ENCODE measurements at places on chromosomes 6 and 20.

GRCh38 chr6:72869621-72870020 is 247.8 kb downstream of the KCNQ5 start:
- DNase-seq = no peak

- no peak for DNase-seq
Measured at GRCh38 chr20:33450867-33451266, 7.3 kb upstream of the SNTA1 start.

GRCh38 chr6:20744911-20745557 is 210.8 kb downstream of the CDKAL1 start:
- DNase-seq = no peak

DNA sequence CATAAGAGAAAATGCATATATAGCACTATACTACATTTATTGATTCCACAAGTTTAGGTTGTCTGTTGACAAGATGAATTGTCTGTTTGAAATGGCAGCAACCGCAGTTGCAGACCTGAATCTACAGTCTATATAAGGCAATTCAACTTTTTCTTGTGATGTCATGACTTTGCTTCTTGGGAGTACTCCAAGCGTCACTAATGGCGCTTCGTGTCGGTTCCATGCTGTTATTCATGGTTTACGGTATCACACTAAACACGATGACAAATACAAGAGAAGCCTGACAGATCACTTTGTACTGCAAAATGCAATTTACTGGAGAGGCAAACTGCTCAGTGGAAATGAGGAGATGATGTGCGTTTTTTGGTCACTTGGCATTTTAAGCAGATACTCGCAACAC is 280.3 kb upstream of the TCF21 start:
- no peak for DNase-seq

DNA sequence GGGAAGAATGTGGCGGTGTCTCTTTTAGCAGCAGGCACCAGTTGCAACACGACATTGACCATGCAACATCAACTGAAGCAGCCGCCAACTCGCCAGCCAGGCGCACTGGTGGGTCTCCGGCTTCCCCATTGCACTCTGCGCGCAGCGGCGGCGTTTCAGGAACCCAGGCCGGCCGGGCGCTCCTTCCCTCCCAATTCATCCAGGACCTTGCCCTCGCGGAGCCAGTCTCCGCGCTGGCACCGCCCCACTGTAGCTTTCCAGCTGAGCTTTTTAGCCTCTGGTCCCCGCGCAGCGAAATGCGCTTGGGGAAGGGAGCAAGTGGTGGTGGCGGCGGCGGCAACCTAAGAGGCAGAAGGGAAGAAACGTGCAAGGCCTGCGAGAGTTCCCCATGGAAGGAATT is 297.9 kb upstream of the RIMS1 start:
- no peak for DNase-seq

DNA sequence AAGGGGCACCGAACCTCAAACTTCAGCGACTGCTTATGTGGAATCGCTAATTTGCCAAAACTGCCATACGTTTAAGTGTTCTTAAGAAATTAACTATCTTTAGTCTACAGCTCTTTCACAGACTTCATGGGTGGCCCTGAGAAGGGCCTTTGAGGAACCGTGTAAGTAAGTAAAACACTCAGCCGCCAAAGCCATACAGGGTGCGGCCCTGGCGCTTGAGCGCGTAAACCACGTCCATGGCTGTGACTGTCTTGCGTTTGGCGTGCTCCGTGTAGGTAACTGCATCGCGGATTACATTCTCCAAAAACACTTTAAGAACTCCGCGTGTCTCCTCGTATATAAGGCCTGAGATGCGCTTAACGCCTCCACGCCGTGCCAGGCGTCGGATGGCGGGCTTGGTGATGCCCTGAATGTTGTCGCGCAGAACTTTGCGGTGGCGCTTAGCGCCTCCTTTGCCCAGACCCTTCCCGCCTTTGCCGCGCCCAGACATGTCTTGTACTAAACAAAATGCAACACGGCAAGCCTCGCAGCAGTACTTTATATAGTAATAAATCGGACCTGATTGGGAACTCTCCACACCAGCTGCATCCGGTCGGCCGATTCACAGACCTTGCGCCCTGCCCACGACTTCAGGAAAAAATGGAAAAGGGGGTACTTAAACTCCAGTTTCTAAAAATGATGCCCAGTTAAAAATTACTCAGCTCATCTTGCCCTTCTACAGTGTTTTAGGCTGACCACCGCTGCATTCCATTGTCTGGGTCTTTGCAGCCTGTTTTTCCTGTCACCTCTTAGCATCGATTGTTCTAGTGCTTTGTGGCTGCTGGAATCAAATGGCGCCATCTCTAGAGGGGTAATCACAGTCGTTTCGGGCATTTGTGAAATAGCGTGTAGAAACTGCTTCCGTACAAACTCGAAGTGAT is 38.9 kb downstream of the OR2B2 start:
- DNase-seq = peak; percentile 80

DNA sequence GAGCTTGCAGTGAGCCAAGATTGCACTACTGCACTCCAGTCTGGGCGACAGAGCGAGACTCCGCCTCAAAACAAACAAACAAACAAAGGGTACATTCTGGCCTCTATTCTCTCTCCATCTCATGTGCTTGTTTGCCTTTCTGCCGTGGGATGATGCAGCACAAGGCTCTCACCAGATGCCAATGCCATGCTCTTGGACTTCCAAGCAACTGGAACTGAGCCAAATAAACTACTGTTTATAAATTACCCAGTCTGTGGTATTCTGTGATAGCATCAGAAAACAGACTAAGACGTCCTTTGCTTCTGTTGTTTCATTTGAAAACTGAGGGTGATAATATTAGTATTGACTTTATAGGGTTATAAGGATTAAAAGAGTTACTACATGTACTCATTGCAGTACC is 3.6 kb upstream of the BRD2 start:
- DNase-seq = no peak

DNA sequence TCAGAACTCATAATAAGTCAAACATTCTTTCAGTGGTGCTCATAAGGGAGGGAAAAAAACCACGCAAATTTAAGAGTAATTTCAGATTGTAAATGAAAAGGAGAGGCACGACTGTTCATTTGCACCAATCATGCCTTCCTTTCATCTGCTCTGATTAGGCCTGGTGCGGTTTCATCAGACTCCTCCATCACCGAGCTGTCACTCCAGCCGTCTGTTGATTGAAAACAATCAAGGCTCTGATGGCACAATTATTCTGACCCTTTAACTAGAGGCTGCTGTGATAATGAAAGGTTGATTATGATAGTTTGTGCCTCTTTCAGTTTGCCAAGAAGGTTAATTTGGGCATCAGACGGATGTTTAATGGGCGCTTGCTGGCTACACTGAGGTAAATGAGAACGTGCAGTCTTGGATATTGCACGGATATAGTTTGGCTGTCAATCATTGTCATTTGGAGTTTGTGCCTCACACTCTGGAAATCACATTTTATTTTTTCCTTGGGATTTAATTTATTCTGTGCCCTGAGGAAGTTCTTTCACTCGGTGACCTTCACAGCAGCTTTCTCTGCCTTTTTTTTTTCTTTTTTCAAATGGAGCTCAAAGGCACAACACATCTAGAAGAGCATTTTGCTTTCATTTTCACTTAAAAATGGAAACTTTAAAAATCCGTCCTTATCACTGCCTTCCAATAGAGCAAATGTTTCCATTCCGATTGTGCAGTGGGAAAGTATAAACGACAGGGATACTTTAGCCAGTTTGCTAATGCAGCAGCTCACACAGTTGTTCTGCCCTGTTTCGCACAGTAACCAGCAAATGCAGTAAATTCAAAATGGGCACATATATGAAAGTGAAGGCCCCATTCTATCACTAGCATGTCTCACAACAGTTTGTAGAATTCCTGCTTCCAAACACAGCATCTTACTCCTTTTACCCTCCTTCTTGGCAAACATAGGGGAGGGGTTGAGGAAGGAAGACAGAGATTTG is 172.8 kb downstream of the KLHL32 start:
- DNase-seq = no peak

- no peak for DNase-seq
Measured at GRCh38 chr20:9809271-9809670, 29.6 kb downstream of the PAK5 start.

DNA sequence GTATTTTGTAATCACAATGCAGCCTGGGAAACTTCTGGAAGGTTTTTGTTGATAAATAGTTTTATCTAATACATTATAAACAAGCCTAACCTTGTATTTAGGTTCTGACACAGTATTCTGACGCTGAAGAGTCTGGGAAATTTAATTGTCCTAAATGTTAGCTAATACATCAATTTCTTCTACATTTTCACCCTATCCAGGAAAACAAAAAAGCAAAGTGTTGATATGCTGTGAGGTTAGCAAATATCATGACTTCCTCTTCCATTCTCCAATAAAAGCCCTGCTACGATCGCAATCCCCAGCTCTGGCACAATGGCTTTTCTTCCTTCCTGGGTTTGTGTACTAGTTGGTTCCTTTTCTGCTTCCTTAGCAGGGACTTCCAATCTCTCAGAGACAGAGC is at the start of gene C6orf58:
Gene C6orf58, plus strand, starts transcription at position 301 of the 400 bp plus-strand sequence. Its CDS starts 12 bp downstream, at position 313.
- DNase-seq = no peak

DNA sequence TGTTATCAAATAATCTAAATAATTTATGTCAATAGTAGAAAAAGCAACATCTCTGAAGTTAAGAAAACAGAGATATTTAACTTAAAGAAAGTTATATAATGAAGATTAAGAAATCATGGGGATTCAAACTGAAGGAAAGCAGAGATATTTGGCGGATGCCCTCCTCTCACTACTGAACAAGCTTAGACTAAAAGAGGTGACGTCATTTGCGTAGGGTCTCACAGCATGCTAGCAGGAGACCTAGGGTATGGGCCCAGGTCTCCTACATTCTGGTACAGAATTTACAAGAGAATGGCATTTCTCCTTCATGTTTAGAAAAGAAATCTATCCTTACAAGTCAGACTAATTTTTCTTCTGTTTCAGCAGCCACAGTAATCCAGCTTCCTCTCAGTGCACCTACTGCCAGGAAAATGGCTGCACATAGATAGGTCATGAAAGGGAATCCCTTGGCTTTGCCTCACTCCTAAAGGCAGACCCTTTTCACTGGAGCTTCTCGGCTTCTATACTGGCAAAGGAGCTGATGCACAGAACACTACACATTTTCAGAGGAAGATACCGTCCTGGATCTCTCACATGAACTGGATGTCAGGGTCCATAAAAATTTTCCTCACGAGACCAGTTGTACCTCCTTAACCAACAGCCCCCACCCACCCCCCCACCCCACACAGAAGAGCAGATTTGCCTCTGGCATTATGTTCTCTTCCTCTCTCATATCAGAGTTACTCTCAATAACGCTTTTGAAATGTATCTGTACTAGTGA is 41.8 kb upstream of the DST start:
- no peak for DNase-seq

GRCh38 chr6:37024656-37025337 is 19.3 kb downstream of the FGD2 start:
- DNase-seq = no peak

DNA sequence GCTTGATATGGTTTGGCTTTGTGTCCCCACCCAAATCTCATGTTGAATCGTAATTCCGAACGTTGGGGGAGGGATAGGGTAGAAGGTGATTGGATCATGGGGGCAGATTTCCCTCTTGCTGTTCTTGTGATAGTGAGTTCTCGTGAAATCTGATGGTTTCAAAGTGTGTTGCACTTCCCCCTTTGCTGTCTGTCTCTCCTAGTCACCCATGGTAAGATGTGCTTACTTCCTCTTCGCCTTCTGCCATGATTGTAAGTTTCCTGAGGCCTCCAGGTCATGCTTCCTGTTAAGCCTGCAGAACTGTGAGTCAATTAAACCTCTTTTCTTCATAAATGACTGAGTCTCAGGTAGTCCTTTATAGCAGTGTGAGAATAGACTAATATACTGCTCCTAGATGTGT is 19.9 kb downstream of the PFDN4 start:
- DNase-seq = no peak

- DNase-seq = no peak
Measured at GRCh38 chr6:109962271-109962670, 15.8 kb upstream of the GPR6 start.

DNA sequence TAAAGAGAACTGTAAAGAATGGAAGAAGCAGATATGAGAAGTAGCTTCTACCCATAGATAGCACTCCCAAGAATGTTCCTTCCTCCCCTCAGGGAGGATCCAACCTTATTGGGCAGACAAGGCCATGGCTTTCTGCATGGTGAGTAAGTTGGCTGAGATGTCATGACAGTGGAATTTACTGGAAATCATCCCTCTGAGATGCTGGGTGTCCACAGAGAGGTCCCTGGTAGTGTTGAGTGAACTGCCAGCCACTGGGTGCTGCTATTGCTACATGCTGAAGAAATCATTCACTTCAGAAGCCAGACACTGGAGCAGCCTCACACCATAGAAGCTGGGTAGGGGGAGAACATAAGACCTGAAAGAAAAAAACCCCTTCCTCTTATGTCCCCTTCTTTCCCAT is 46.4 kb upstream of the FERMT1 start:
- DNase-seq = peak; percentile 6

DNA sequence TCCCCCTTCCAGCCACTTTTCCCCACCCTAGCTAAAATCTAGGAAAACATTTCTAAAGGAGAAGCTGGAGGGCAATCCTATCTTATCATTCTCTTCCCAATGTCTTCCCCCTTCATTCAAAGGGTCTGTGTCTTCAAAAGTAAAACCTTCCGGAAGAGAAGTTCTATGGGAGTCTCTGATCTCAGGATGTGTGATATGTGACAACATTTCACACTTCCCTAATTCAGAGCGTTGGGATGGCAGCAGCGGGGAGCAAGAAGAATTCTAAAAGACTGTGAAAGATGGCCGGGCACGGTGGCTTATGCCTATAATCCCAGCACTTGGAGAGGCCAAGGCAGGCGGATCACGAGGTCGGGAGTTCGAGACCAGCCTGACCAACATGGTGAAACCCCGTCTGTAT is 65.4 kb upstream of the AKIRIN2 start:
- no peak for DNase-seq

DNA sequence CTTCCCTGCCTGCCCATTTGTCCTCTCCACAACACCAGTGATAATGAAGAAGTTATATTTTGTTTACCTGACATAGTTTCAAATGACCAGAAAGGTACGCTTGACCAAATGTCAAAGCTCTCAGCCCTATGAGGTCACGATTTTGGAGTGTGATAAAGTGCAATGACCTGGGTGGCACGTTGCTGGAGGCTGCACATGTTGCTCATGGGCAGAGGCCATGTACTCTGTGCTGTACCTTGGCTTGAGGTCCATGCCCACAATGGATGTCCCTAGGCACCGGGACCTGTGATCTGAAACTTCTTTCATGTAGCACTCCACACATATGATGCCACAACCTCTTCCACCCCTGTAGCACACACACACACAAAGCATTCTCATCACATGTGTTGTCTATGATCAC is 164.0 kb upstream of the HEY2 start:
- no peak for DNase-seq

DNA sequence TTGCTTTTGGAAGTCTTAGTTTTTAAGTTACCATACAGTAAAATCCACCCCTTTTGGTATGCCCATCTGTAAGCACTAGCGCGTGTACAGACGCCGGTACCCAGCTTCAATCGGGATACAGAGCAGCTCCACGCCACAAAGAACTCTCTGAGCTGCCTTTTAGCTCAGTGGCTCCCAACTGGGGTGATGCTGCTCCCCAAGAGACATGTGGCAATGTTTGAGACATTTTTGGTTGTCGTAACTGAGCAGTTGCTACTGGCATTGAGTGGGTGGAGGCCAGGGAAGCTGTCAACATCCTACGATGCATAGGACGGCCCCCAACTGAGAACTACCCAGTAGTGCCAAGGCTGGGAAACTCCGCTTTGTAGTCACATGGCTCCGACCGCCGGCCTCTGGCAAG is 73.3 kb downstream of the BMP7 start:
- no peak for DNase-seq

- DNase-seq = no peak
Measured at GRCh38 chr6:24504649-24505586, 10.1 kb downstream of the ALDH5A1 start.

GRCh38 chr20:32168184-32168910 is 39.2 kb downstream of the PLAGL2 start:
- no peak for DNase-seq

All from HS-5 (cell line).